ENCODE measurements at places on chromosomes 7 and 10.
A peak's percentile ranks its signal among the peaks of the same experiment; 100 is the strongest.

- no peak for DNase-seq
Measured at GRCh38 chr7:22723181-22723601, 3.8 kb upstream of the IL6 start.

DNA sequence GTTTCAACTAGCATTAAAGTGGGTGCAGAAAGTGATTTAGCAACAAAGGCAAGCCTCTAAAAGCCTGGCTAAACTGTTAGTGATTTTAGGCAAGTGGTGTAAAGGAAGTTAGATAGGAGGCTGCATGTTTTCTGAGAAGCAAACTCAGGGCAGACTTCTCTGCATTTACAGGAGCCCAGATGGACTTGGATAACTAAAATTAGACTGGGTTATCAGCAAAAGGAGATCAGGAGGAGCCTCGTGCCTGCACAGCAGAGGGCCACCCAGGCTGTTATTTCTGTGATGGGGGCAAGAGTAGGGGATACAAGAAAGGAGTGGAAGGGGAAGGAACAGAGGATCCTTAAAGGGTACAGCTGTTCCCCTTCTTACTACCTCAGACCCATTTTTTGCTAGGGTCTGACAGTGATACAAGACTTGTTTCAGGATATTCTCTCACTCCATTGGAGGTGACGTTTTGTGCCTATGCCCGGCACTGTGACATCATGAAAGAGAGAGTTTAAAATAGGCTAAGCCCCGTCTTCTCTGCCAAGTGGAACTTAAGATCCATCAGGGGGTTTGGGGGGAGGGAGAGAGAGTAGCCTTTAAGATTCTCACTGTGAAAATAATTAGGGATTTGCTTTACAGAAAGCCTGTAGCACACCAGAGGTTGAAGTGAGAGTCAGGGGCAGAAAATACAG is 49.6 kb upstream of the PDCD4 start:
- DNase-seq, result no peak

- no peak for DNase-seq
Measured at GRCh38 chr7:12139416-12139815, 71.7 kb upstream of the TMEM106B start.

DNA sequence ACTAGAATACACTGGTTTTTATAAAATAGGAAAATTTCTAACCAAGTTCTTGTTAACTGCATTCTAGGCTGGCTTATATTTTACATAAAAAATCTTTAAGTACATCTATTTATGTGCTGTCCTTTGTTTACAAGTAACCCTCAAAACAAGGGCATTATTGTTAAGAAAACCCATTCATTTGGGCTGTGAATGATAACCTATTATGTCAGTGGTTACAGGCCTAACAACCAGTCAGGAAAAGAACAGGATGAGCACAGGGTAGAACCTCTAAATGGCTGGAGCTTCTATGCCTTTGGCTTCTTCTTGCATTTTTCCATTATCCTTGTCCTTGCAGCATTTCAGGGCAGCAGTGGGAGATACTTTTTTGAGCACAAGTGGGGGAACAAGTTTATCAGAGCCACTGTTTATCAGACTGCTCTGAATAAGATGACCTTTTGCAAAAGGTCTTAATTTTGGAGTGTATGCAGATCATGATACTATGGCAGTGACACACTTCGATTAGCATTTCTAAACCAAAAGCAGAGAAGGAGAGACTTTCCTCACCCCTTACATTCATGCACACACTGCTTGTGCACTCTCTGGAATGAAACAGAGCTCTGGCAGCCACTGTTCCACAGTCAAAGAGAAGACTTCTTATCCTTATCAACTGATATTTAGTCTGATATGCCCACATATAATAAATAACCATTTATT is 10.9 kb downstream of the GPR37 start:
- DNase-seq, result no peak

DNA sequence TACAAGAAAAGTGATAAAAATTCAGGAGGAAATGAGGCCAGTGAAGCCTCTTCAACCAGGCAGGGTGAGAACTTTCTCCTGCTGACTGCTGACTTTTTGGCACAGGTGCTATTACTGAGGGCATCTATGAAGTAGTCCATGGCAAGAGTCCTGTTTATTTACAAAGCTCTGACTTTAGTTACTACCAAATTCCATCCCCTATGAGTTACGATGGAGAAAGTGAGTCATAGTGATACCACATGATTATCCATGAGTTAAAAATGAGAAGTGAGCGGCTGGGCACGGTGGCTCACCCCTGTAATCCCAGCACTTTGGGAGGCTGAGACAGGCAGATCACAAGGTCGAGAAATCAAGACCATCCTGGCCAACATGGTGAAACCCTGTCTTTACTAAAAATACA is 19.9 kb downstream of the CCDC3 start:
- no peak for DNase-seq

DNA sequence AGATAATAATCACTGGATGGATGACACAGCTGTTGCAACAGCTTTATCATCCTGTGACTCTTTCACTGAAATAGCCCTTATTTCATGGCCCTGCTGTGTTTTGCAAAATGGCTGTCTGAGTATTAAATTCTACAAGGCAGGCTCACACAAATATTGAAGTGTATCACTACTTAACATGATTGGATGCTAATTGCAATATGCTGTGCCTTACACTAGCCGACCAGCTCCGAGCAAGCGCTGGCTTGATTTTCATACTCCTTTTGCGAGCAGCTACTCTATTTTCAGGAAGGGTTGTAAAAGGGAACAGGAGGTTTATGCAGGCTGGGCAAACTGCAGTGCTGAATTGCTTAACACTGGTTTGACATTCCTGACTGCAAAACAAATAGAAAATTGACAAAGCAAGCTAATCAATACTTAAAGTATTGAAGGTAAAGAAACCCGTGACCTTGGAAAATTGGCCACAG is 121.6 kb downstream of the CACNB2 start:
- no peak for DNase-seq

GRCh38 chr7:88401009-88401623 is 94.4 kb upstream of the STEAP4 start:
- DNase-seq, result no peak

DNA sequence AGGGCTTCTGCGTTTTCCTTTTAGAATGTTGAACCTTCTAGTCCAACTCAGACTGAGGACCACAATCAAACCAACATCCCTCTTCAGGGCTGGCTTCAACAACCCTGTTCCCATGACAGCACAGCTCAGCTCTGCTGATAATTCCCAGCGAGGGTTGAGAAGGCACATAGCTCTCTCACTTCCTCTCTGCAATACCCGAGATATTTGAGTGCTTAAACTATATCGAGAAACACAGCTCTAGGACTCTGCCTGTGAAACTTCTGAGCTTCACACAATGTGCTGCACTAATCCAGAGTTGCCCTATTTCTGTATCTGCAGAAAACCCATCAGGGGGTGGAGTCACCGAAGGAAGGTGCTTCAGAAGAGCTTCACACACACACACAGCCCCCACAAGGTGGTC is 1.6 kb upstream of the ADARB2 start:
- no peak for DNase-seq

- DNase-seq, result no peak
Measured at GRCh38 chr7:70703785-70704184, 428.2 kb upstream of the GALNT17 start.

- peak; percentile 16 for DNase-seq
Measured at GRCh38 chr10:102714621-102715455, at the start of gene SFXN2. SFXN2 (plus strand) TSS chr10:102714636; CDS start chr10:102726637, 12,001 bp downstream.

DNA sequence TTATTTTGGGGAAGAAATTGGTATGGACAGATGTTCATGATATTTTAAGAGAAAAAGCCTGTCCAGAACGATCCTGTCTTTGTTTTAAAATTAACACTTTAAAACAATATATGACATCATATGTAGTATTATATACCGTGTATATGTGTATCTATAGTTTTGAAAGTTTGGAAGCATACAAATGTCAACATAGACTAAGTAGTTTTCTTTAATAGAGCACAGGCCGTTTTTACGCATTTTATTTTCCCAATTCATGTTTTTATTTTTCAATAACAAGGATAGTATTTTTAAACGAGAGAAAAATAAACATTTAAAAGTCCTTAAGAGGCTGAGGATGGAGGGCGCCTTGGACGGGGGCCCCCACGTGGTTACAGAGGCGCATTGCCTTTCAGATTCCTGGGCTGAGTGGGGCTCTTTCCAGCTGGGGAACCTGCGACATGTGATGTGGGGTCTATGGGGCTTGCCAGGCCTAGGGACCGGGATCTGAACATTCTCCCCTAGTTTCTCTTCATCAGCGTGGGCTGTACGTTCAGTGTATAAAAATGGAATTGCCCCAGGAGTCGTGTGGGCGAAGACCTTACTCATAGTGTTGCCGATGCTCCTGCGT is 127.8 kb upstream of the ZNF746 start:
- peak; percentile 24 for DNase-seq

- no peak for DNase-seq
Measured at GRCh38 chr7:113519472-113519871, 399.3 kb downstream of the PPP1R3A start.

DNA sequence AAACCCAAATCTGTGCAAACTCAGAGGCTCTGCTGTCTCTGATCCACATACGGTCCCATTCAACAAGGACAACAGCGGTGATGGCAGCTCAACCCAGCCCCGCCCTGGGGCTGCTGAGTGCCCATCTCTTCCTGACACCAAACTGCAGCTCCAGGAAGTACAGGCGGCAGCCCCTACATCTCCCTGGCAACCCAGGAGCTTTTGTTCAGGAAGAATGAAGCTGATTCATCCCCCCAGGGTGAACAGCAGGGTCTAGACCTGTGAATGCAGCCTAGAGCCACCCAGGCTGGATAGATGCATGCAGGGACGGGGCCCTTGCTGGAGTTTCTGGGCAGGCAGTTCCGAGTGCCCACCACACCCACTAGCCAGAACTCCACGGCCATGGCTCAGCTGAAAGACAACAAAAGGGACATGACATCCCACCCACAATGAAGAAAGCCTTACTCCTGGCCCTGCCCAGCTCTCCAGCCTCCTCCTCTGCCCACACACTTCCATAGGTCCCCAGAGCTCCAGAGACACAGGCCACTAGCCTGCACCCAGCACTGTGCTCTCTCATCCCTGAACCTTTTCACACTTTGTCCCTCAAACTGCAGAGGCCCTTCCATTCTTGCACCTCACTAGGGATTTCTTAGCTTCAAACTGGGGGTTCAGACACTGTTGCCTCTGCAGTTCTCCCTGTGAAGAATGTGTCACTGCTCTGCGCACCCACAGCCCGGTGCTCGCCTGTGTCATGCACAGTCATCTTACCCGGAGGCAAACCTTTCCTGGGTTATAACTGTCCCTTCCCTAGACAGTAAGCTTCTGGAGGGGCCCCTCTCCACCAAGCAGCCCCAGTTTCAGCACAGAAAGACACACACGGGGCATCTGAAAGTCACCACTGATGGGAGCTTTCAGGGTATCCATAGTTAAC is 99.1 kb downstream of the GRID1 start:
- DNase-seq, result no peak

- DNase-seq, result no peak
Measured at GRCh38 chr10:83375274-83375673, 764.0 kb upstream of the GHITM start.

GRCh38 chr7:130935564-130936157 is 201.7 kb upstream of the KLF14 start:
- no peak for DNase-seq

Measured in stimulated activated CD8-positive, alpha-beta memory T cell treated with anti-CD3 and anti-CD28 coated beads, Interleukin-15, amount 100 ng/mL, for 4 hours (primary cell).